CD4-positive, alpha-beta T cell (primary cell): ENCODE measurements at places on chromosomes 3 and 15.

GRCh38 chr3:46867550-46867898, 4.3 kb upstream of the MYL3 start:
- no peak for DNase-seq

DNA sequence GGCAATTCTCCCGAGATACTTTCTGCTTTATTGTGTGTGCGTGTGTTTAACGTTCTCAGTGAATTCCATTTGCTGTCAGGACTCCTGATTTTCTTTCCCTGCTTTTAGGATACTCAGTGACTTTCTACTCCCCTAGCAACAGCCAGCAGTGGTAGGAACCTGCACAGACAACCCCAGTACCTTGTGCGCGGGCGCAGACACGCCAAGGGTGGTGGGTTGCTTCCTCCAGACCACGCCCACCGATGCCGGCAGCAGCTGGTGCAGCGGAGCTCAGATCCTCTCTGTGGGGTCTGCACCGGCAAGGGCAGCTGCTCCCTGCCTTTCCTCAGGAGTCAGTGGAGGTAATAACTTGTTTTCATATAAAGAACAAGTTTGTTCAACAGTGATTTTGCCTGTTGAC, 225.1 kb upstream of the NDN start:
- no peak for DNase-seq

- DNase-seq = no peak
Measured at GRCh38 chr15:35112346-35112745, 27.3 kb upstream of the NANOGP8 start.

- no peak for DNase-seq
Measured at GRCh38 chr3:107765524-107765923, 242.8 kb downstream of the BBX start.

DNA sequence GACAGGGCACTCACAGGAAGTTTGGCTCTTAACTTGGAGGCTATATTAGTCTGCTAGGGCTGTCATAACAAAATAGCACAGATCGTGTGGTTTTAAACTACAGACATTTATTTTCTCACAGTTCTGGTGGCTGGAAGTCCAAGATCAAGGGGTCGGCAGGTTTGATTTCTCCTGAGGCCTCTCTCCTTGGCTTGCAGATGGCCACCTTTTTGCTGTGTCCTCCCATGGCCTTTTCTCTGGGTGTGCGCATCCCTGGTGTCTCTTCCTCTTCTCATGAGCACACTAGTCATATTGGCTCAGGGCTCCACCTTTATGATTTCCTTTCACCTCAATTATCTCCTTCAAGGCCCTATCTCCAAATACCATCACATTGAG, 69.3 kb downstream of the FOXB1 start:
- DNase-seq = no peak

GRCh38 chr15:66876731-66877476, 174.9 kb downstream of the SMAD6 start:
- DNase-seq = no peak

DNA sequence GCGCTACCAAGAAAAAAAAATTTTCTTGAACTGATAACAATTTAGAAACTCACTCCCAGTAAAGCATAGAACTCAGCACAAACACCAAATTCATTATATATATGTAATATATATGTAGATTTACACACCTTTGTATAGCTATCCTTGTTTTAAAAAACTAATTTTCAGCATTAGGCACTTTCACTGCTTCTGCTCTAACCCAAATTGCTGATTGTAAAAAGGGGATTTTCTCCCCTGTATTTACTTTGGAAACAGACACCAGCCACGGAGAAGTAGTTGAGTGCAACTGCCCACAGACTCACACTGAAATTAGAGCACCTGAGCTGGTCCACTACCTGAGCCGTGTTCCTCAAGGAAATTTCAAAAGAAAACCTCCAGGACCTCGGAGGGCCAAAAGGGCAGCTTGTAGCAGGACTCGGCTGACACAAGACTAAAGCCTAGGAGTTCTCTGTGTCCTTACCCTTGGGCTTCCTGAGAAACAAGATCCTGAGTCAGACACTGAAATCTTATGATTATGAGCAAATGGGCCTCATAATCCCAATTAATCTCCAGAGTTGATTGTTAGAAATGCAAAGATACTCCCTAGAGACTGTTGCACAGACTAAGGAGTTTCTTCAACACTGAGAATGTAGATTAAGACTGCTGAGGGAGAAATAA, 106.0 kb downstream of the TNIK start:
- DNase-seq = no peak
